Neural cell (in vitro differentiated cells): ENCODE measurements at places on chromosomes 12 and 14. TPM values are rescaled to one million over a fixed set of nuclear protein-coding genes. Genes with fewer than 3 reads are reported as not detected.

Gene AICDA
- not detected in 2 replicates for polyA plus RNA-seq

Gene GLT1D1
- polyA plus RNA-seq: 3.9 and 5.1 TPM in 2 replicates

Gene TRIM9
- polyA plus RNA-seq: 15.9 and 18.9 TPM in 2 replicates

Gene FBRSL1
- polyA plus RNA-seq: 11.9 and 37.0 TPM in 2 replicates

Gene TSHR
- not detected in 2 replicates for polyA plus RNA-seq

Gene LRTM2
- polyA plus RNA-seq: 2.4 and 4.1 TPM in 2 replicates

Gene INSM2
- 0.98 and 2.4 TPM in 2 replicates for polyA plus RNA-seq

Gene KCNMB4
- 20.1 and 26.4 TPM in 2 replicates for polyA plus RNA-seq

Gene ARHGEF40
- 28.9 and 32.4 TPM in 2 replicates for polyA plus RNA-seq

Gene CCDC175
- polyA plus RNA-seq: 0.11 TPM in 1 of 2 replicates, not detected in the other

Gene NPFF
- polyA plus RNA-seq: not detected in 2 replicates

Gene STAC3
- 1.3 and 2.9 TPM in 2 replicates for polyA plus RNA-seq

Gene MYH6
- not detected in 2 replicates for polyA plus RNA-seq

Gene CLEC4E
- not detected in 2 replicates for polyA plus RNA-seq

Gene GLS2
- polyA plus RNA-seq: 7.4 and 10.5 TPM in 2 replicates

Gene CDH24
- 31.7 and 37.0 TPM in 2 replicates for polyA plus RNA-seq

Gene TMTC1
- 7.4 and 10.0 TPM in 2 replicates for polyA plus RNA-seq

Gene SLC7A8
- 0.21 and 1.7 TPM in 2 replicates for polyA plus RNA-seq
